ENCODE measurements at places on chromosomes 2 and 18. TPM values are rescaled to one million over a fixed set of nuclear protein-coding genes. Genes with fewer than 3 reads are reported as not detected.

Gene SERPINB2
- total RNA-seq, result 9.9 TPM

Gene GPBAR1
- not detected for total RNA-seq

Gene DAW1
- 1.0 TPM for total RNA-seq

- peak; percentile 18 for DNase-seq
- H3K27me3 ChIP-seq, result no peaks in the 10 kb centered on the region
- no peak overlapping the region for H3K4me3 ChIP-seq
- H3K36me3 ChIP-seq, result no peaks in the 10 kb centered on the region
Observed at GRCh38 chr2:205387350-205388055, 294.8 kb upstream of the NRP2 start.

DNA sequence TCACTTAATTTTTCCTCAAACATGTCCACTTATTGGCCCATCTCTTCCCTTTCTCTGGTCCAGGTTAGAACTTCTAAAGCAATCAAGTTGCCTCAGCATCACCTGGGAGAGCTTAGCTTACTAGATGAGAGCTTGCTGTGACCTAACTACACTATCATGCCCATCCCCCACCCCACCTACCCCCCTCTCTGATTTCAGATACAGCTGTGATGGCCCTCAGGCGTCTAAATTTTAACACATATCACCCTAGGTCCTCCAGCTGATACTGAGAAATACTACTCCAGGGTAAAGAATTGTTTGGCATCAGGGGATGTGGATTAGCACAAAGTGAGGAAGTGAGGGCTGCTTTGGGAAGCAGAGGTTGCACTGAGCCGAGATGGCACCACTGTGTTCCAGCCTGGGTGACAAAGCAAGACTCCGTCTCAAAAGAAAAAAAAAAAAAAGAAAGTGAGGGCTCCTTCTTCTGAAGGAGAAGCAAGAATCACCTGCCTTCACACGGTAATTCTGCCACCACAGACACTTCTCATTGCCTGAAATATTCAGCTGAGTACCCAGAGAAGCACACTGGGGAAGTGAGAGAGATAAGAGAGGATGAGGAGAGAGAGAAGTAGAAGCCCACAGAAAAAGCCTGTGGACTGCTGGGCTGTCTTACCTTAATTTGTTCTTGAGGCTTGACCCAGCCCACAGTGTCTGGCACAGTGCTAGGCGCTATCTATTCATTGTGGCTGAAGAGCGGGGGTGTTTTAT is 263.4 kb downstream of the ASXL3 start:
- no peak overlapping the region for H3K27ac ChIP-seq
- no peak for DNase-seq
- no peaks in the 10 kb centered on the region for H3K36me3 ChIP-seq
- no peak overlapping the region for H3K4me3 ChIP-seq
- H3K27me3 ChIP-seq, result no peaks in the 10 kb centered on the region

DNA sequence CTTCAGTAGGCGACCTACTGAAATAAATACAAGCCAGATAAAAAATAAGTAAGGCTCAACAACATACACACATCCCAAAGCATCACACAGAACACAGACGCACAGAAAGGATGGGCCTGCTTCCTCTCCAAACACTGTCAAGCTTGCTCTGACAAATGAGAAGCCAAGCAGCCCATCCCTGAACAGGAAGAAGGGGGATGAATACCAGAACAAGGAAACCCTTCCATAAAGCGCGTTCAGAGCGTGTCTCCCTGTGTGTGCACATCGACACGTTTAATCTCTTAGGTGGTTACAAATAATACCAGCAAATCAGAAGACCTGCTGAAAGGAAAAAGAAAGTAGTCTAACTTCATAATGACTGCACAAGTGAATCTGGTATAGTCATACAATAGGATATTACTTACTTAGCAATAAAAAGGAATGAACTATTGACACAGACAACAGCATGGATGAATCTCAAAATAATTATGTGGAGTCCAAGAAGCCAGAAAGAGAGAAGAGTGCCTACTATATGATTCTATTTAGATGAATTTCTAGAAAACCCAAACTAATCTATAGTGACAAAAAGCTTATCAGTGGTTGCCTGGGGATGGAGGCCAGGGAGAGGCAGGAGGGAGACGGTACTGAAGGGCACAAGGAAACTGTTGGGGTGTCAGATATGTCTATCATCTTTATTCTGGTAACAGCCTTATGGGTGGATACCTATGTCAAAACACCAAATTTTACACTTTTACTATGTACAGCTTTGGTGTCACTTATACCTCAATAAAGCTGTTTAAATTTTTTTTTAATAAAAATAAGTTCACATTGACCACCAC is 26.8 kb downstream of the MBOAT2 start:
- no peak overlapping the region for H3K27ac ChIP-seq
- H3K27me3 ChIP-seq, result no peaks in the 10 kb centered on the region
- H3K4me1 ChIP-seq, result no peaks in the 10 kb centered on the region
- no peak overlapping the region for H3K4me3 ChIP-seq
- DNase-seq, result no peak

- no peak overlapping the region for H3K27ac ChIP-seq
- H3K4me1 ChIP-seq, result no peaks in the 10 kb centered on the region
- no peaks in the 10 kb centered on the region for H3K27me3 ChIP-seq
- H3K4me3 ChIP-seq, result no peak overlapping the region
- DNase-seq, result peak; percentile 21
- no peaks in the 10 kb centered on the region for H3K36me3 ChIP-seq
Observed at GRCh38 chr2:199490049-199490448, 32.3 kb upstream of the SATB2 start.

DNA sequence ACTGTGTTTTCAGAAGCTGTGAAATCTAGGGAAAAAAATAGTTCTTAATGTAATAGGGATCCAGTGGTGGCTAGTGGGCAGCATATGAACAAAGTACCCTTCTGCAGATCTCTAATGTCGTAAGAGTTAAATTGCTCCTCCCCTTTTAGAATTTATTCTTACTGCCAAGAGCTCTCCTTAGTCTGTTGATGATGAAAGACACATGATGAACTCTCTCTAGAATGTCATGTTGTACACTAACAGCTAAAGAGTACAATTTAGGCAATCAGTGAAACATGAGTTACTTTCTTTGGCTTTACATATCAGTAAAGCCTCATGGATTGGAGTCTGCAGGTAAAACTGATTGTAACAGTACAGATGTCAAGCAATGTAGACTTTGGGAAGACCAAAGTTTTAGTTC is 84.2 kb downstream of the SLC39A10 start:
- H3K4me3 ChIP-seq, result no peak overlapping the region
- H3K27ac ChIP-seq, result no peak overlapping the region
- no peaks in the 10 kb centered on the region for H3K27me3 ChIP-seq
- no peak for DNase-seq
- no peaks in the 10 kb centered on the region for H3K36me3 ChIP-seq
- peaks cover 21% of the 10 kb centered on the region for H3K4me1 ChIP-seq

DNA sequence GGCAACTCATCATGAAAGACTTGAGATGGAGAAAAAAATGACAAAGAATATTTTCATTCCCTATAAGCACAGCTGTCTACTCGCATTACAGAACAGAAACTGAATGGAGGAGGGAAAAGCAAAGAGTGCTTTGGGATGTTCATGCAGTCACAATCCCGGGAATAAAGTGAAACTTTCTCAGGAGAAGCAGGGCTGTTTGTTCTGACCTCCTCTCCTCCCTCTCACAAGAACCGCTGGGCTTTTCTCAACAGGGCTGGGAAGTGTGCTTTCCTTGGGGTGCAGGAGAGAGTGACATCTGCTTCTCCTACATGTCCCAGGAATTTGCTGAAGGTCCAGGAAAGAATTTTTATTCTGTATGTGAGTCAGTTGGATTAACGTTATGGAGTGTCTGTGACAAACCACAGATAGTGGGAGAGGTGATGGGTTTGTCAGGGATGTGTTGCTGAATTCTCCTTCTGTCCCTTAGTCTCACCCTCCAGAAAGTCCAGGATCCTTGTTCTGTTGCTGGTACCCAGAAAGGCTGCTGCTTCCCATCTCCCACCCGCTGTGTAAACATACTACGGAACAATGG is 125.6 kb downstream of the HRH4 start:
- peaks cover 74% of the 10 kb centered on the region for H3K27me3 ChIP-seq
- no peaks in the 10 kb centered on the region for H3K4me1 ChIP-seq
- no peaks in the 10 kb centered on the region for H3K36me3 ChIP-seq
- DNase-seq, result no peak

- no peaks in the 10 kb centered on the region for H3K27me3 ChIP-seq
- H3K4me1 ChIP-seq, result peaks cover 21% of the 10 kb centered on the region
- H3K27ac ChIP-seq, result no peak overlapping the region
- no peaks in the 10 kb centered on the region for H3K36me3 ChIP-seq
Observed at GRCh38 chr2:27710640-27711430, 47.1 kb downstream of the SLC4A1AP start.

All from PC-3 (cell line).